Cortex of kidney (tissue), 1 donor: ENCODE measurements at places on chromosomes 3 and 15.

- DNase-seq, result no peak
Measured at GRCh38 chr3:129593595-129594339, 12.7 kb downstream of the PLXND1 start.

DNA sequence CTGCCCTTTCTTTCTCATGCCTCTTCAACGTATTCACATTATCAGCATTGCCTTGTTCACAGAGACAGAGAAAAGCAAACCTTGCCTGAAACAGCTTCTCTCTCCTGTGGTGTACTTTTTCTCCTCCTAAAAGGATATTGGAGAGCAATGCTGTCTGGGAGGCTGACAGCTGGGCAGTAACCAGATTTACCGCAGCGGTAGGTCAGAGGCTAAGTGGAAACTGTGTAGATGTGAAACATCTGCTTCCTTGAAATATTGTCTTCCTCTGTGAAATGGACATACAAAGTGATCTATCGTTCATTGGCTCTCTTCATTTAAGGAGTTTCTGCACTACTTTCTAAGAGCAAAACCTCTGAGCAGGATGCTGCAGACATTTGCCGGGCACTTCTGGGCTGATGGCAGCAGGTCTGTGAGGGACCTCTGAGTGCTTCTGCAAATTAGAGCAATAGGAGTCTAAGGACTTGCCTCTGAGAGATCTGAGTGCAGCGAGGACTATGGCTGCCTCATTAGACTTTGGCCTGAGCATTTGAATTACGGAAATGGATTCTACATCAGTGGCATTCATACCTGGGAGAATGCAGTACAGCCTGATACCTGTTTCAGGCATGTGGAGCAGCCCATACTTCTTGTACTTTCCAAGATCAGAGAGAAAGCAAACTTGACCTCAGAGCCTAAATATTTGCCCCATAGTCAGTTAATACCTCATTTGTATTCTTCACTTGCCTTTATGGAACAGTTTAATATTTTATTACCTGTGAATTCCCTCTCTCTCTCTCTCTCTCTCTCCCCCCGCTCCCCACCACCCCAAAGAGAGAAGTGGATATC is 260.5 kb upstream of the TPRG1 start:
- no peak for DNase-seq

GRCh38 chr3:114214542-114215341 is 22.6 kb downstream of the ZNF80 start:
- DNase-seq, result no peak

- no peak for DNase-seq
Measured at GRCh38 chr15:50295966-50296365, 30.4 kb upstream of the HDC start.

DNA sequence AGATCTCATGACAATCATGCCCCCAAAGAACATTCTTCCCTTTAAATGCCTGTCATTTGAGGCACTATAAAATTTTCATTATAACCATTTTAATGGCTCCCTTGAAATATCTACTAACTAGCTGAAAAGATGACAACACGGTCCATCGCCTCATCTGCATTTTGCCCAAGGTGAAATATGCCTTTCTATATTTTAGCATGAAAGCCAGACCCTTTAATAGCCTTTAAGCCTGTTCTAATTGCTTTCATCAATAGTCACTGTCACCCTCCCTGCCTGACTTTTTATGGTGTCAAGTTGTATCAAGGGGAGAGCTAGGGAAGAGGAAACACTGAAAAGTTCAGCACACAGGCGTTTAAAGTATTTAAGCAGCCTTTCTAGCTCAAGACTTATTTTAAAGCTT is 144.1 kb upstream of the PRICKLE2 start:
- no peak for DNase-seq

DNA sequence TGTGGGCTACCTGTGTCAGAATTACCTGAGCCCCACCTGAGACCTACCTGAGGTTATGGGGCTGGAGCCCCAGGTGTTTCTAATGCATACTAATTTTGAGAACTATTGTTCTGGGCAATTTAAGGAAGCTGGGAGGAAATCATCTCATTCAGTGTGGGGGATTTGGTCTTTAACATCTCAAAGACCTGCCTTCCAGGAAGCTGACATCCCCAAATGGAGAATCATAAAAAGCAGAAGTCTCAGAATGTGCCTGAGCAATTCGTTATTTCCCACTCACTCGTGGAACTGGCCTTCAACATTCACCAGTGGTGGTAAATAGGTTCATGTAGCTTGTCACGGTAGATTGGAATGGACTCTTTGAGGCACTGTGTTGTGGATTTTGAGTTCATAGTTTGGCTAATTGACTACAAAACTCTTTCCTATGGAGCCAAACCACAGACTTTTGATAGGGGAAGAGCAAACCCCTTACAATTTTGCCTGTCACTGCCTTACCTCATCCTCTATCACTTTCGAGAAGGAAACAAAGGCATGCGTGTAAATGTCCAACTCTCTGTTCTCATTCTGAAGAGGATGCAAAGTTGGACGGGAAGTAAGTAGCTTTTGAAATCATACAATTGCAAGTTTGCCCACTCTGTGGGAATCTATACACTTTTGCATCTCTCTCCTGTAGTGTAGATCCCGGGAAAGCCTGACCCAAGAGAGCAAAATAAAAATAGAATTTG is 521.0 kb upstream of the MDFIC2 start:
- no peak for DNase-seq

GRCh38 chr3:100169201-100169920 is 55.1 kb upstream of the FILIP1L start:
- no peak for DNase-seq

- no peak for DNase-seq
Measured at GRCh38 chr3:11791339-11792200, 55.1 kb downstream of the TAMM41 start.

GRCh38 chr3:127104586-127104985 is 88.3 kb upstream of the PRR23E start:
- no peak for DNase-seq

GRCh38 chr3:189272500-189273119 is 100.8 kb downstream of the TPRG1 start:
- no peak for DNase-seq

DNA sequence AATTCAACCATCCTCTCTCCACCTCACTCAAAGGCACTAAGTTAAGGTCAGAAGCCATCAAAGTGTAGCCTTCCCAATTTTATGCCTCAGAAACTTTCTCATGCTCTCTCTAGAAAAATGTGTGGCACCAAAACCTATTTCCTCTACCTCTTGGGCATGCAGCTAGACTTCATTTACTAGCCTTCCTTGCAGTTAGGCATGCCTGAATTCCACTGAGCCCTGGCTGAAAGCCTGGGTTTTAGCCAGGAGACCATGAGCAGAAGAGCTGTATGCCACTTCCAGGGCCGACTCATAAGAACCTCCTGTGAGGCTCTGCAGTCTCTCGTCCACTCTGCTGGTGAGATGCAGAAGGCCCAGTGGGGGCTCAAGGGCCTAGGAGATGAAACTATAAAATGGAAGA is 145.0 kb downstream of the MYLK start:
- DNase-seq, result no peak

DNA sequence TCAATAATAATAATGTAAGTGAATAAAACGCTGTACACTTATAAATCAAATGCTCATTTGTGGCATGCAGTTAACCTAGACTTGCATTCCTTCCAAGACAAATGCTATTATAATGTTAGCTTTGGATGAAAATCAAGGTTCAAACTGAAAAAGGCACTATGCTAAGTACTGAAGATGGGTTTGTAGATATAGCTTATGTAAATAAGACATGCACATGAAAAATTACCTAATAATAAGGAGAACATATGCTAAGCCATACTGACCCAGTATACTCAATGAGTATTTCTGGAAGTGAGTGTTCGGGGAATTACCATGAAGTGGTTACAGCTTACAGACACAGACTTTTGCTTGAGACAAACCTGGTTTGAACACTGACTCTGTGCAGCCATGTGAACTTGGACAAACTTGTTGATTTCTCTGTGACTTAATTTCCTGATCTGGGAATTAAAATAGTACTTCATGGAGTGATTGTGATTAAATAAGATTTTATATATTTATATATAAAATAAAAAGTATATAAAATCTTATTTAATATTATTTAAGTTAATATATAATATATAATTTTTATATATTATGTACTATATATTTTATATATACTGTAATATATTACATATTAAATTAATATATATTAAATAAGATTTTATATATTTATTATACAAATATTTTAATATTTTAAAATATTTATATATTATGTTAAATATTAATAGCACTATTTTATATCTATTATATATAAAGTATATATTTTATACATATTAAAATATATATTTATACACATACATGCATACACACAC is 159.2 kb downstream of the ZPLD1 start:
- no peak for DNase-seq

GRCh38 chr3:42698216-42698910 is 4.2 kb downstream of the HHATL start:
- DNase-seq, result no peak

GRCh38 chr15:68389936-68390817 is 41.8 kb downstream of the ITGA11 start:
- no peak for DNase-seq

- DNase-seq, result no peak
Measured at GRCh38 chr15:43525131-43525530, 7.7 kb downstream of the MAP1A start.

GRCh38 chr3:74527566-74527965 is 86.9 kb downstream of the CNTN3 start:
- no peak for DNase-seq

DNA sequence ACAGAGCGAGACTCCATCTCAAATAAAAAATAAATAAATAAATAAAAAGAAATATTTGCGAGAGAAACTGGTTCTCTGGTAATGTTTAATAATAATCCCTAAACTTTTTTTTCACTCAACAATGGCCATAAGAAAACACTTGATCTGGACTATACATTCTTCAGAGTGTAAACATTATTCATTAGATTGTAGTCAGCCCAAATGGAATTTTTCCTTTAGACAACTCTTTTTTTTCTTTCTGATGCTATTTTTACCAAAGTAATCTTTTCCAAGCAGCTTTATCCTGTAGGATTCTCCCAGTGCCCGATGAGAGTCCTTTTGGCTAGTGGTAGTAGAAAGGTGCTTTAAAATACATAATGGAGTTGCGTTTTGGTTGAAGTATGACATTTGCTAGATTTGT is 90.4 kb downstream of the NEDD4 start:
- DNase-seq, result no peak

DNA sequence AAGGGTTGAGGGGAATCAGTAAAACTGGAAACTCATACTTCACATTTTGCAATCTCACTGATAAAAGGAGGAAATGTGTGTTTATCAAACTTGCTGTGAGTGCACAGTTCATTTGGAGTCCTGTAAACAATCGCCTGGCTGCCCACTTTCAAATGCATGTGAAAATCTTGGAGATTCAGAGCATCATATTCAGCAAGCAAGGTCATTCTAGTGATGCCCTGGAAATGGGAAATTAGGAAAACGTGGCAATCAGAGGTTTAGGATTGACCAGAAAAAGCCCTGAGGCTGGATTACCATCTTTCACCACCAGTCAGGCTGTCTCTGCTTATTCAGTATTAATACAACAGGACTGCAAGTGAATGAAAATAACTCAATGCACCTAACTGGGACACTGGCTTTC is 23.9 kb downstream of the DPH6 start:
- DNase-seq, result no peak

- no peak for DNase-seq
Measured at GRCh38 chr15:91496754-91497691, 356.5 kb upstream of the SLCO3A1 start.

GRCh38 chr3:38238416-38239008 is 27.1 kb upstream of the SLC22A13 start:
- DNase-seq, result no peak

- DNase-seq, result no peak
Measured at GRCh38 chr3:7999384-7999783, 502.2 kb upstream of the LMCD1 start.

DNA sequence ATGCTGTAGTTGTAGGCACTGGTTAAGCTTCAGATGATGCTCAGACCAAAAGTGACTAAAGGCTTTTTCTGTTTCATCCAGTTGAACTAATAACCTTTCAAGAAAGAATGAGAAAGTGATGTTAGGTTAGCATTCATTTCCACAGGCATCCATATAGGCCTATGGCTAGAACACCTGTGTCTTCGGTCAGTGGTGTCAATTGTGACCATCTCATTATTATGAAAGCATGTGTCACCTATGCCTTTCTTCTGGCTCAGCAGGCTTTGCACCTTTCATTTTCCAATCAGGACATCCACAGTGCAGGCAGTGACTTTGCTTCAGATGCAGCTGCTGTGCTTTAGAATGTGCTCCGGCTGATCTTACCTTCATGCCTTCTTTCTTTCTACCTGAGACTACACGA is 57.9 kb downstream of the B3GNT5 start:
- no peak for DNase-seq

- no peak for DNase-seq
Measured at GRCh38 chr15:42719043-42719442, 17.9 kb downstream of the CDAN1 start.

GRCh38 chr3:169146179-169146665 is 517.3 kb downstream of the MECOM start:
- DNase-seq, result no peak

- no peak for DNase-seq
Measured at GRCh38 chr15:29826908-29827820, 4.9 kb upstream of the TJP1 start.

DNA sequence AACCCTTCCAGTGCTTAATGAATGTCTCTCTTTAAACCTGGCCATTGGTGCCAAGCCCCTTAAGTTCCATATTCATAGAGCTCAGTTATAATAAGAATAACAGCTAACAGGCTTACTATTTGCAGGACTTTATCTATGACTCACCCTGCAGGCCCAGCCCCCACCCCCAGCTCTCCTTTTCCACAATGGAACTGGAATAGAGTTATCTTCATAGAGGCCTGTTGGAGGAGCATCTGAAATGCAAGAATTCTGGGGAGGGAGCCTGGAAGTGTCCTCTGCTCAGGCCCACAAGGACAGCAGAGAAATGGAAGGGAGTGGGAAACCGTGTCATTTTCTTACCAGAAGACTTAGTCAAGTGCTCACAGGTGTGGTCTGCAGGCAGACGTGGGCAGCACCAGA is 52.8 kb downstream of the SEMA5B start:
- DNase-seq, result no peak

DNA sequence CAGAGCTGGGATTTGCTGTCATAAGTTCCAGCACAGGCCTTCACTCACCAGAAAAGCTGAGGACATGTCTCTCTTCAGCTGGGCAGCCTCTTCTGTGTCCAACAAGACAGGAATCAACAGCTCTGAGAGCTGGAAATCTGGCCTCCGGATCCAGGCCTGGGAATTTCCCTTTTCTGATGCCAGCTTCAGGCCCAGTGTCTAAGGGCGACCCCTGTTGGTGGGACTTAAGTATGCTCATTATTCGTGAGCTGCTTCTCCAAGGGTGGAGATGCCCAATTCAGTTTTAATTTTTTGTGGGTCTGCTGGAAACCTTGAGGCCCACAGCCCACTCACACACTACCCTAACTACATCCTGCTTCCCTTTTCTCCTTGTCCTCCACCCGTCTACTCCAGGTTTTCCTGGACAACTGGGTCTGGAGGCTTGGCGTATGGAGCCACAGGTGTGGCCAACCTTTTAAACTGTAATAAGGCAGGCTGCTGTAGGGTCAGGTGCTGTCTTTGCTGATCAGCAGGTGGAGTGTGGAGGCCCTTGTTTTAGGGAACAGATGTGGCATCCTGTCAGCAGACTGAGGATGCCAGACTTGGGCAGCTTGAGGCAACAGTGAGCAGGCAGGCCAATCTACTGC is 2.6 kb upstream of the CEMIP start:
- DNase-seq, result no peak
